Activated T-cell treated with anti-CD3 and anti-CD28 coated beads for 48 hours (primary cell): ENCODE measurements at places on chromosomes 13 and 19.

DNA sequence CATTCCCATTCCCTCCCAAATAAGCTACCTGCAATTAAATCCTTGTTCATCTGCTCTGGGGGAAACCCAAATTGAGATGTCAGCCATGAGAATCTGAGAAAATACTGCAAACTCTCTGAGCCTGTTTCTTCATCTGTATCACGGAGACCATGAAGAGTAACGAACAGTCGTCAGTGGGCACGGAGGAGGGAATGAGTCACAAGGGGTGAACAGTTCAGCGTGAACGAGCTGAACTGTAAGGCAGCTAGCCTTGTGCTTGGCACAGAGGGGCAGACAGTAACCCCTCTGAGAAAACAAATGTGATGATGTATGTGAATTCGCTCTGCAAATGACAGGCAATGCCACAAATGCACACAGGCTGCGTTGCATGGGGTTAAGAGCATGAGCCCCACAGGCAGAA, 288.7 kb downstream of the FOXO1 start:
- peak; percentile 22 for DNase-seq

DNA sequence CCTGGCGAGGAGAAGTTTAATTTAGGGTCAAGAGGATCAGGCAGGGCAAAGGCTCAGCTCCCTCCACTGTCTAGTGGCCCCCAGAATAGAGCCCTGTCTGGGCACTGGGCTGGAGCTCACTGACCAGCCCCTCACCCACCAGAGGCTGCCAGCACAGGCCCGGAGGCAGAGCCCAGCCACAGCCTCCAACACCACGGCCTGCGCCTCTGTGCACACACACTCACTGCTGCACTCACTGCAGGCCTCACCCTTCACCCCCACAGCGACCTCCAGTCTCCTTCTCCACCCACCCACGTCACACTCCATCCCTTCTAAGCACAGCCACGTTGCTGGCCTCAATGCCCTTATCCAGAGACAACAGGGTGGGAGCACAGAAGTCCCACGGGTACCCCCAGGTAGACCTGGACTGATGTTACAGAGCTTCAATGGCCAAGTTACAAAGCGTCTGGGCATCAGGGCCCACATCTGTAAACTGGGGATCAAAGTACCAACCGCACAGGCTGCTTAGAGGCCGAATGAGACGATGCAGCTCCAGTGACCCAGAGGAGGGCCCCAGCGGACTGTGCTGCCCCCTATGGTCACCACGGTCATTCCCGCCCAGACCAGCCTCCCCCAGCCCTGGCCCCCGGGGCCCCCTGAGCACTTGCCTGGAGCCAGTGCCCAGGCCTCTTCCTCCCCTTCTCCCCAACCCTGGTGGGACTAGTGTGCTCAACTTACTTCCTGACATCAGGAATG, 4.5 kb upstream of the PRKD2 start:
- DNase-seq, result no peak

- no peak for DNase-seq
These were observed 11.7 kb downstream of the ATP7B start for GRCh38 chr13:51999510-51999911.

DNA sequence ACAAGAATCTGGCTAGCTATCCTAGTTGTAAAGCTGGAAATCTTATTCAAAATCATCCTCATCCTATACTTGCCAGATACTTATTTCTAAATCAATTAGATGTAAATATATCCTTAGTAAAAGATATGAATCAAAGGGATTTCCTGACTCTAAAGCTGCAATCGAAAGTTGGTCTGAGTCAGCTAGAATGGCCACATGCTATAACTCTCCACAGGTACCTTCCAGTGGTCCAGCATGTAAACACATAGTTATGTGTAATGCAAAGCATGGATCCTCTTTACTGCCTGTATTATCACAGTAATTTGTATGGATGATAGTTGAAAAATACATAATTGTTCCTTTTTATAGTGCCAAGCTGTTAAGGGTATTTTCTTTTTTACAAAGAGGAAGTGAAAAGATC, 27.4 kb downstream of the SLITRK6 start:
- no peak for DNase-seq

DNA sequence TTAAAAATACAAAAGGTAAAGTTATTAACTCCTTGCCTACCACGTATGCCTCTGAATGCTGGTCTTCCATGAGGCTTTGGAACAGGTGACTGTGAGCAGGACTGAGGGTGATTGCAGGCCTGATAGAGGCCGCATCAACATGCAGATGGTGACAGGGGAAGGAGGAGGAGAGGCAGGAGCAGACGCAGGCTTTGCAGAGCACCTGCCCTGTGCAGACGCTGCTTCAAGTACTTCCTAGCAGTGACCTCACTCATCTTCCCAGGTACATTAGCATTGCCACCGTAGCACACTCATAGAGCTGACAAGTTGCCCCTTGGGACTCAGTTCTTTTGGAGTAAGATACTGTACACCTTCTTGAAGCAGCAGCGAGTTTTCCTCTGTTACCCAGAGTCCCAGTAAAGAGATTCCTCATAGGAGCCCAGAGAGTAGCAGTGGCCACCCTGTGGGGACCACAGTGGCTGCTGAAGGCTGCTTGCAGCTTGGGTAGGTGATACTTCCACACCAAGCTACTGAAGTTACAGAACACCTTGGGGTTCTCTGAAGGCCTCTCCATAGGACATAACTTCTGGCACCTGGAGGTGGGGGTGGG, 56.0 kb downstream of the ZNF536 start:
- DNase-seq, result no peak

- no peak for DNase-seq
These were observed 68.6 kb upstream of the KL start for GRCh38 chr13:32947411-32948276.
